Dorsolateral prefrontal cortex (tissue), 122 donors: ENCODE measurements at places on chromosomes 16 and 17.

- DNase-seq = no peak
Observed at GRCh38 chr17:42141382-42141781, 13.4 kb downstream of the RAB5C start.

DNA sequence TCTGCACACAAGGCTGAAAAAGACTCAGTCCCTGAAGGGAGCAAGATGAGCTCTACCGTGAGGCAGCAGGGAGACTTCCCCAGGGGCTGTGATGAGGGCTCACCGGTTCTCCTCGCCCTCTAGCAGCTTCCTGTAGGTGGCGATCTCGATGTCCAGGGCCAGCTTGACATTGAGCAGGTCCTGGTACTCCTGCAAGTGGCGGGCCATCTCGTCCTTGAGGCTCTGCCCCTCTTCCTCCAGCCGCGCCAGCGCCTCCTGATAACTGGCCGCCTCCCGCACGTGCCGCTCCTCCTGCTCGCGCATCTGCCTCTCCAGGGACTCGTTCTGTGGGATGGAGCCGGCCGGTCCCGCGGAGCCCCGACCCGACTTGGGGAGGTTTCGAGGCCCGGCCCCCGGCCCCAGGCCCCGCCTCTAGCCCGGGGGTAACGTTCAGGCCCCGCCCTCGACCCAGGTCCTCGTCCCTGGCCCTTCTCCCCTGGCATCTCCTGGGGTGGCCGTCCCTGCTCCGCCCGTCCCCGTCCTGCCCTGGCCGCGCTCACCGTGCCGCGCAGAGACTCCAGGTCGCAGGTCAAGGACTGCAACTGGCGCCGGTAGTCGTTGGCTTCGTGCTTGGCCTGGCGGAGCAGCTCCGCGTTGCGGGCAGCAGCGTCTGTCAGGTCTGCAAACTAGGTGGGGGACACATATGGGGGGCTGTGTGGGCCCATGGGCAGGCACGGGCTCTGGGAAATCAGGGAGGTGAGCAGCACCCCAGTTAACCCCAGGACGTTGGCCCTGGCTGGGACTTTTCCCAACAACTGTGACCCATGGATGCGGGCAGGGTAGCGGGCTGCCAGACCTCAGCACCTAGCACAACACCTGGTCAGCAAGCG is 3.9 kb downstream of the GFAP start:
- no peak for DNase-seq

GRCh38 chr16:1119766-1120576 is 23.9 kb upstream of the C1QTNF8 start:
- no peak for DNase-seq

DNA sequence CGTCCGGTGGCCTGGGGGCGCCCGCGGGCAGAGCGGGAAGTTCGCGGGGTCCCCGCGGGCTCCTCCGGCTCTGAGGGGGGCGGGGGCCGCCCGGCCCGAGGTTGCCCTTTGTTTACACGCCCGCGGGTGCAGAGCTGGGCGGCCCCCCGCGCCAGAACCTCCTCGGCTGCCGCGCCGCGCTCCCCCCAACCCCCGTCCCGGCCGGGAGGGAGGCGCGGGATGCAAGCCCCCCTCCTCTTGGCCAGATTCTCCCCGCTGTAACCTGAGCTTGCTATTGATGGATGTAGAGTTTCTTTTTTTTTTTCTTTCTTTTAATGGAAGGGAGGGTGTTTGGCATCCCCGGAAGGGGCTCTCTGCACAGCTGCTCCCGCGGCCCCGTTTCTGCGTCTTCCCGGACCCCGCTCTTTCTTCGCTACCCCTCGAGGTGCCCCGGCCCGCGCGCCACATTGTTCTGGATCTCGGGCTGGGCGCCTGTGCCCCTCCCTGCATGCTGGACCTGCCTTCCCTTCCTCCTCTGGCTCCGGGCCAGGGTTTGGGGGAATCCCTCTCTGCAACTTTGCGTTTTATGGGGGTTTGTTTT is 646 bp downstream of the CBX2 start:
- DNase-seq = no peak

DNA sequence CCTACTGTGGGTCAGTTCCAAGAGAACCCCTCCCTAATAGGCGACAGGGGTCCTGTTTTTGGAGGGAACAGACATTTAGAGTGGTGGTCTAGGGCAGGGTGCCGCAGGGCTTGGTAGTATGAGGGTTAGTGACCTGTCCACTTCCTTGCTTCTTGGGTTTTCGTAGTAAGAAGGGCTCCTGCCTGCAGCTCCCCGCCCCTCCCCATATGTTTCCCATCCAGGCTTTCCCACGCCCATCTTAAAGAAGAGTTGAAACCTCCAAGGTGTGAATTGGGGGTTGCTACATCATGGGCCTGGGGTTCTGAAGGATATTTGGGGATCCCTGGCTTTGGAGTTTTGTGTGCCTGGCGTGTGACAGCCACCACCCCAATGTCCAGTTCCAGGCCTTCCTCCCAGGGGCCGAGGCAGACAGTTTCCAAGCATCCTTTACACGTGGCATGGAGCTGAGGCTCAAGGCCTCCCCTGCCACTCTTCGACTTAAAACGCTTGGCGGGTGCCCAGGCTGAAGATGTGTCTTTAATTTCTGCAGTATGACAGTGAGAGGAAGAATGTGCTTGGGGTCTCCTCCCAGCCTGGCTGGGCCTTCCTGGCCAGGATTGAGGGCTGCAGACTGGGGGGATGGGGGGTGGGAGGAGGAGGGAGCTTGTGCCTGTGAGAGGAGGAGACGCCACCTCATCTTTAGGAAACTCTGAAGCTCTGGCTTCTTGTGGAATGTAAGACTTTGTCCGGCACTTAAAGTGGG is 2.3 kb upstream of the COL1A1 start:
- DNase-seq = no peak

DNA sequence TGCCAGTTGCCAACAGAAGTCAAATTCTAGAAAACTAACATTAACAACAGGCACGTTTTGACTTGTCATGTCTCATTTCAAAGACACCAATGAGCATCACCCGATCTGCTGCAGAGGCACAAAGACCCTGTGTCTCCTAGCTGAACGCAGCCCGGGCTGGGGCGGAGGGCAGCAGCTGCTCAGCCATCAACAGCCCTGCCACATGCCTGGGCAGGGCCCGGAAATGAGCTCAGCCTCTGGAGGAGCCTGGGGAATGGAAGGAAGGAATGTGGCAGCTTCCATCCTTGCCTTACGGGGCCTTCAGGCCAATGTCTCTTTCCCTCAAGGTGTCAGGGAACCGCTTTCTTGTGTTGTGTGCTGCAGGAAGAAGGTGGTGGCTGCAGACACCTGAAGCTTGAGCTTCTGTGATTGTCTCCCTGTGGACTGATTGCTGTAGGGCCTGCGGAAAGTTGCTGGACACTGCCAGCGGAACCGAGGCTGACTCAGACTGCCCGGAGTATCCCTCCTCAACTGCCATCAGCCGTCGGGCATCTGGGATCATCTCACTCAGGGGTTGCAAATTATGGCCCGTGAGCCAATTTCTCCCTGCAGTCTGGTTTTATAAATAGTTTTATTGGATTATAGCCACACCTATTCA is 7.3 kb downstream of the CDH13 start:
- DNase-seq = peak; percentile 69
